CD4-positive, CD25-positive, alpha-beta regulatory T cell (primary cell): ENCODE measurements at places on chromosomes 1 and 21. TPM values are rescaled to one million over a fixed set of nuclear protein-coding genes. Genes with fewer than 3 reads are reported as not detected.

The MYBPH gene
- total RNA-seq = not detected

DNA sequence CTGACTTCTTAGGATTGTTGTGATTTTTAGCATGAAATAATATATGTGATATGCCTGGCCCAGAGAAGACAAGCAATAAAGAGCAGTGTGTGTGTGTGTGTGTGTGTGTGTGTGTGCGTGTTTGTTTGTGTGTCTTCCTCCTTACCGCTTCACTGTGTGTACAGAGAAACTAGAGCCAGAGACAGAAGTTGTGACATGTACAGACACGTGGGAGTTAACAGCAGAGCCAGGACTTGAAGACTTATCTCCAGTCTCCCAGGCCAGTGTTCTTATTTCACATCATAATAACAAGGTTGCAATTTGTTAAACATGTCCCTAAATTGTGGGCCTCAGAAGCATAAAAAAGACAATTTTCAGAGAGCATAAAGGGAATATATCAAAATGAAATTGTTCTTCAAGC lies 192.0 kb upstream of the JUN start:
- H3K4me1 ChIP-seq = peaks cover 5% of the 10 kb centered on the region
- H3K27me3 ChIP-seq = no peaks in the 10 kb centered on the region
- no peaks in the 10 kb centered on the region for H3K36me3 ChIP-seq
- no peak for DNase-seq
- no peak overlapping the region for H3K4me3 ChIP-seq

DNA sequence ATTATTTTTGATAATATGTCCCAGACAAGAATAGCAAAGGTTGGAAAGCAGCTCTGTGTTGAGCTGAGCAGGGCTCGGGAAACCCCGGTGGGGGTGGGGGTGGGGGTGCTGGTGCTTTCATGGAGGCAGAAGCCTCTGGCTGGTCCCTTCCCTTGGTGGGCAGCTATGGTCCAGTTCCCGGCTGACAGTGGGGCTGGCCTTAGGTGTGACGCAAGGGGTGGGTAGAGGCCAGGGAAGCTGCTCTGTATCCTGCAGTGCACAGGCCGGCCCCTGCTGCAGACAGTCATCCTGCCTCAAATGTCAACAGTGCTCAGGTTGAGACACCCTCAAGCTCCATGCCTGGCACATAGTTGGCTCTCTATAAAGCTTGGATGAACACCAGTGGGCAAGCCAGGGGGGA lies 8.9 kb downstream of the ACTL8 start:
- H3K4me3 ChIP-seq = no peak overlapping the region
- no peaks in the 10 kb centered on the region for H3K27me3 ChIP-seq
- H3K27ac ChIP-seq = no peak overlapping the region
- DNase-seq = no peak

GRCh38 chr1:50522691-50523342 lies 99.6 kb upstream of the DMRTA2 start:
- H3K4me3 ChIP-seq = no peak overlapping the region
- peaks cover 7% of the 10 kb centered on the region for H3K36me3 ChIP-seq
- no peak for DNase-seq
- H3K27me3 ChIP-seq = no peaks in the 10 kb centered on the region
- H3K4me1 ChIP-seq = no peaks in the 10 kb centered on the region

The CYP4A11 gene
- total RNA-seq = not detected

The S100A16 gene
- not detected for total RNA-seq

DNA sequence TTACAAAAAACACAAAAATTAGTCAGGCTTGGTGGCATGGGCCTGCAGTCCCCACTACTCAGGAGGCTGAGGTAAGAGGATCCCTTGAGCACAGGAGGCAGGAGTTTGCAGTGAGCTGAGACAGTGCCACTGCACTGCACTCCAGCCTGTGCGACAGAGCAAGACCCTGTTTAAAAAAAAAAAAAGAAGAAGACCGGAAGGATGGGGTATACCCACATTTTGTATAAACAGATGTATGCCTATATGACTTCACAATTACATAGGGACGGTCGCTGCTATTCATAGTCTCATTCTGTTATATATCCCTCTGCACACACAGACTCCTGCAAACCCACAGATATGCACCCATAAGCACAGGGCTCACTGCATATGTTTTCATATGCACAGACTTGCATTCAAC lies 12.7 kb downstream of the LCK start:
- peak overlapping the region; percentile 69 for H3K27ac ChIP-seq
- peak; percentile 68 for DNase-seq
- no peaks in the 10 kb centered on the region for H3K27me3 ChIP-seq
- peak overlapping the region; percentile 78 for H3K4me3 ChIP-seq
- peaks cover 84% of the 10 kb centered on the region for H3K4me1 ChIP-seq
- H3K36me3 ChIP-seq = peaks cover 22% of the 10 kb centered on the region

- H3K27me3 ChIP-seq = no peaks in the 10 kb centered on the region
- H3K4me3 ChIP-seq = no peak overlapping the region
- H3K36me3 ChIP-seq = no peaks in the 10 kb centered on the region
- no peaks in the 10 kb centered on the region for H3K4me1 ChIP-seq
- no peak overlapping the region for H3K27ac ChIP-seq
- no peak for DNase-seq
Measured at GRCh38 chr1:213690341-213690917, 297.3 kb upstream of the PROX1 start.

The EFNA1 gene
- 0.30 TPM for total RNA-seq

- no peak within 1 kb of the TSS for H3K4me3 ChIP-seq
- H3K36me3 ChIP-seq = no peaks in the 10 kb centered on the region
- no peak within 1 kb of the TSS for H3K27ac ChIP-seq
Measured at GRCh38 chr21:44261675-44262295, at the start of gene DNMT3L. TSS of gene DNMT3L (minus strand) at chr21:44261897. CDS start at chr21:44261259, 638 bp downstream.

GRCh38 chr1:79604490-79605198 lies 598.1 kb upstream of the ADGRL4 start:
- no peak overlapping the region for H3K4me3 ChIP-seq
- H3K27ac ChIP-seq = no peak overlapping the region
- no peak for DNase-seq
- H3K27me3 ChIP-seq = no peaks in the 10 kb centered on the region
- no peaks in the 10 kb centered on the region for H3K4me1 ChIP-seq

The CADM3 gene
- not detected for total RNA-seq

DNA sequence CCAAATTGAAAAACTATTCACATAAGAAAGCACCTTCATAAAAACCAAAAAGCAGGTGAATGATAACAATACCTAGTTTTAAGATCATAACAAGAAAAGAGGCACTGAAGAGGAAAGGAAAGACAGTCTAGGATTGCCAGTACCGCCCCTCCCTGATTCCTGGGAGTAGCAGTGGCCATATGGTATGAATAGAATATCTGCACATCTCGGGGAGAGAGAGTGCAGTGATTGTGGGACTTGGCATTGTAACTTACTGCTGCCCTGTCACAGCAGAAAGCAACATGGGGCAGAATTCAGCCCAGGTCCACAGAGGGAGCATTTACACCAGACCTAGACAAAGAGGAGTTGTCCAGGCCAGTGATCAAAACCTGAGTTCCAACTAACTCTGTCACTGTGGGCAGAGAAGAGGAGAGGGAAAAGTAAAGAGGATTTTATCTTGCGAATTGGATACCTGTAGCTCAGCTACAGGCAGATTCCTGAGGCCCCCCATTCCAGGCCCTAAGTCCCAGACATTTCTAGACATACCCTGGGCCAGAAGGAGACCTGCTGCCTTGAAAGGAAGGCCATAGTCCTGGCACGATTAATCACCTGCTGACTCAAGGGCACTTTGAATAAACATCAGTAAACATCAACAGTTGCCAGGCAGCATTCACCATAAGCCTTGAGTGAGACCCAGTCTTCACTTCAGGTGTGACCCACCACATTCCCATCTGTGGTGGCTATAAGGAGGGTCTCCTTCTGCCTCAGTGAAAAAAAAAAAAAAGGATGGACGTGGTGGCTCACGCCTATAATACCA lies 397.5 kb downstream of the TGFB2 start:
- H3K36me3 ChIP-seq = no peaks in the 10 kb centered on the region
- H3K27me3 ChIP-seq = no peaks in the 10 kb centered on the region
- no peak overlapping the region for H3K4me3 ChIP-seq
- H3K27ac ChIP-seq = no peak overlapping the region
- DNase-seq = no peak
- no peaks in the 10 kb centered on the region for H3K4me1 ChIP-seq

The CZIB gene
- 33.5 TPM for total RNA-seq

The PYGO2 gene
- total RNA-seq = 41.9 TPM

DNA sequence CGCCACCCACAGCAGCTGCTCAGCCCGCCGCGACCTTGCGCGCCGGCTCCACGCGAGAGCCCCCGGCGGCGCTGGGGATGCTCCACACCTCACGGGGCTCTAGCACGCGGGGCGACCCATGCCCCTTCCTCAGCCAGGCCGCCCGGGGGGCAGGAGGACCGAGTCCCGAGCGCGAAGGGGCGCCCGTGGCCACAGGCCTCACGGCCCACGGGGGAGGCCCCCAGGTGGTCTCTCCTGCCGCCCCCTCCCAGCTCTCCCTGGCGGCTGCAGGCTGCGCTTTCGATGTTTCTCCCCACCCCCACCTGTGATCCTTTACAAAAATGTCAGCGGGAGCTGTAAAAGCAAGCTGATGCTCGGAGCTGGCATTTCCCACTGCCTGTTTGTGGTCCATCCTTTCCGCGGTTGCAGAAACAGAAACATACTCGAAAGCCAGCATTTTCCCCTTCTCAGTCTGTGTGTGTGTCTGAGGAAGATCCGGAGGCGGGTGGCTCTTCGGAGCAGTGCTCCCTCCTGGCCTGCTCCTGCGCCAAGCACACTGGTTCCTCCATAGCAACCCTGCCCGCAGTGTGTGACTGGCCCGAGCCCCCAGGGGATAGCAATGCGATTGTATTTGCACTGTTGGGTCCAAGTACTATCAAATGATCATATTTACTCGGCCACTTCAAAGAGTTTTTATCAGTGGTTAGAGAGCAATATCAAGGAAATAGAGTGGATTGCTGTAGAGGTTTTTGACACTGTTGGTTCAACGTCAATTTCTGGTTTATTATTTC lies 2.1 kb downstream of the KIF26B start:
- H3K36me3 ChIP-seq = no peaks in the 10 kb centered on the region
- peaks cover 28% of the 10 kb centered on the region for H3K27me3 ChIP-seq
- H3K4me3 ChIP-seq = no peak overlapping the region
- no peak for DNase-seq

- H3K27ac ChIP-seq = no peak overlapping the region
- H3K4me1 ChIP-seq = no peaks in the 10 kb centered on the region
- no peaks in the 10 kb centered on the region for H3K27me3 ChIP-seq
Measured at GRCh38 chr21:25029580-25029979, 577.7 kb downstream of the MRPL39 start.

DNA sequence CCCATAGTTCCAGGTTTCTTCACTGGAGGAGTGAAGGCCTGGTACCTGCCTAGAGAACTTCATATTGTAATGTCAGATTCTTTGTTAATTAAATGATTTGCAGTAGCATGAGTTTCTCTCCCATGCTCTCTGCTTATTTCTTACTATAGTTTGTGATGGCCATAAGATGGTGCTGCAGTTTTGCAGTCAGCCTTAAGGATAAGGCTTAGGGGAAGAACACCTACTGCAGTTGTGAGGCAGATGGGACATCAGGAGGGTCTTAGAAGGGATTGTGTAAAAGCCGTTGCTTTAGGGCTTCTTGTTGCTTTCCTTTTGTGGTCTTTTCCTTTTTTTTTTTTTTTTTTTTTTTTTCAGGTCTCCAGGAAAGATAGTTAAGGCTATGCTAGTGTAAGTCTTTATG lies 61.8 kb downstream of the MACF1 start:
- H3K27me3 ChIP-seq = no peaks in the 10 kb centered on the region
- no peak overlapping the region for H3K4me3 ChIP-seq
- peaks cover 12% of the 10 kb centered on the region for H3K36me3 ChIP-seq
- peaks cover 50% of the 10 kb centered on the region for H3K4me1 ChIP-seq

- no peak overlapping the region for H3K4me3 ChIP-seq
- H3K27ac ChIP-seq = no peak overlapping the region
- no peaks in the 10 kb centered on the region for H3K36me3 ChIP-seq
Measured at GRCh38 chr1:157098519-157098918, 1.1 kb downstream of the ETV3L start.

DNA sequence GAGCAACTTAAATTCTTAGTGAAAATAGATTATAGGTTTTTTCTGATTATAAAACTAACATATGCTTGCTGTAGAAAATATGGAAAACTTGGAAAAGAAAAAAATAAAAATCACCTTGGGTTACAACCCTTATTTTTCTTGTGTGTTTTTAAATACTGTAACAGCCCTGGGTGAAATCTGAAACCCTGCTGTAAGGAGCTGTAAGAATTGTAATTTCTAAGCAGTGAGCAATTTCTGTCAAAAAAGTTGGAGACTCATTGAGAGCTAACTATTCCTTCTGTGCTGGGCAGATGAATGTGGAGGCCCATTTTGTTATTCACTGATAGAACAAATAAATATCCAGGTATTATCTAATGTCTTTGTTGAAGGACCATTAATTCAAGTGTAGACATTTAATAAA lies 42.6 kb downstream of the ADCY10 start:
- no peaks in the 10 kb centered on the region for H3K4me1 ChIP-seq
- no peak overlapping the region for H3K27ac ChIP-seq
- DNase-seq = no peak
- H3K4me3 ChIP-seq = no peak overlapping the region

The TRIM63 gene
- not detected for total RNA-seq

- no peak for DNase-seq
- no peak overlapping the region for H3K27ac ChIP-seq
- peaks cover 29% of the 10 kb centered on the region for H3K4me1 ChIP-seq
- no peaks in the 10 kb centered on the region for H3K36me3 ChIP-seq
- no peaks in the 10 kb centered on the region for H3K27me3 ChIP-seq
Measured at GRCh38 chr1:24393892-24394291, 19.7 kb downstream of the STPG1 start.

DNA sequence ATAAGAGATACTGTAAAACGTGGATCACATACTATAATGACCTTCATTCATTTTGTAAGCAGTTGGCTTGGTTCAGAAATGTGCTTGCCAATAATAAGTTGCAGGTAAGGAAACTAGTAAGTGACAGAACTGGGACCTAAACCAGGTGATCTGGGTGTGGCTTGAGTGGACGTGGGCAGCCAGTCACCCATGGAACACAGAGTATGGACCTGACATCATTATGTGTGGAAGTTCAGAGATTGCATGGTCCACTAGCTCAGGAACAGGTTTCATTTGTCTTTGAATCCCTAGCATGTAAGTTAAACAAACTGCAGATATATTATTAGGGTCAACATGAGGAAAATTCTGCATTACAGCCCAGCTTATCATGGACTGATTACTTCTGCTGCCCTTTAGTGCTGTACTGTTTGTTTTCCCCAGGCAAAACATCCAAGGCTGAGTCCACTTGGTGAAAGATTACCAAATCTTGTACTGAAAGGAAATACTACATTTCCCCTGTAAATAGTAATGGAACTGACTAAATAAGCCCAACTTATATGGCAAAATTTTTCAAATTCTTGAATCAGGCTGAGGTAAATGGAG lies 327.3 kb upstream of the SGIP1 start:
- no peaks in the 10 kb centered on the region for H3K36me3 ChIP-seq
- no peak overlapping the region for H3K4me3 ChIP-seq
- H3K27ac ChIP-seq = no peak overlapping the region
- DNase-seq = no peak
- no peaks in the 10 kb centered on the region for H3K4me1 ChIP-seq

- no peak for DNase-seq
- no peak overlapping the region for H3K27ac ChIP-seq
- no peaks in the 10 kb centered on the region for H3K36me3 ChIP-seq
Measured at GRCh38 chr1:199122532-199123311, 483.9 kb downstream of the PTPRC start.
